Thoracic aorta endothelial cell (primary cell): ENCODE measurements at places on chromosomes 6 and 20. TPM values are rescaled to one million over a fixed set of nuclear protein-coding genes. Genes with fewer than 3 reads are reported as not detected.

Gene HRH3
- total RNA-seq, result not detected in 2 replicates

Gene SLC4A11
- 3.6 and 3.9 TPM in 2 replicates for total RNA-seq

Gene NRSN1
- not detected in 2 replicates for total RNA-seq

Gene TMEM244
- total RNA-seq, result not detected in 2 replicates

Gene OR2B6
- total RNA-seq, result not detected in 2 replicates

Gene PRL
- not detected in 2 replicates for total RNA-seq

Gene FAM209A
- not detected in 2 replicates for total RNA-seq

Gene CDC40
- total RNA-seq, result 36.3 and 37.0 TPM in 2 replicates

Gene CD83
- total RNA-seq, result 0.53 and 1.2 TPM in 2 replicates

Gene IMPG1
- total RNA-seq, result not detected in 2 replicates

Gene TBC1D32
- total RNA-seq, result 8.1 and 9.7 TPM in 2 replicates

Gene CENPQ
- total RNA-seq, result 14.4 and 15.8 TPM in 2 replicates

Gene OLIG3
- total RNA-seq, result not detected in 2 replicates

Gene SIM1
- under 0.01 and 0.14 TPM in 2 replicates for total RNA-seq

Gene APOBEC2
- not detected in 2 replicates for total RNA-seq

Gene CTAGE9
- not detected in 2 replicates for total RNA-seq

Gene SIRPB2
- 0.79 and 1.3 TPM in 2 replicates for total RNA-seq
